ENCODE measurements at places on chromosomes 16 and 17.

DNA sequence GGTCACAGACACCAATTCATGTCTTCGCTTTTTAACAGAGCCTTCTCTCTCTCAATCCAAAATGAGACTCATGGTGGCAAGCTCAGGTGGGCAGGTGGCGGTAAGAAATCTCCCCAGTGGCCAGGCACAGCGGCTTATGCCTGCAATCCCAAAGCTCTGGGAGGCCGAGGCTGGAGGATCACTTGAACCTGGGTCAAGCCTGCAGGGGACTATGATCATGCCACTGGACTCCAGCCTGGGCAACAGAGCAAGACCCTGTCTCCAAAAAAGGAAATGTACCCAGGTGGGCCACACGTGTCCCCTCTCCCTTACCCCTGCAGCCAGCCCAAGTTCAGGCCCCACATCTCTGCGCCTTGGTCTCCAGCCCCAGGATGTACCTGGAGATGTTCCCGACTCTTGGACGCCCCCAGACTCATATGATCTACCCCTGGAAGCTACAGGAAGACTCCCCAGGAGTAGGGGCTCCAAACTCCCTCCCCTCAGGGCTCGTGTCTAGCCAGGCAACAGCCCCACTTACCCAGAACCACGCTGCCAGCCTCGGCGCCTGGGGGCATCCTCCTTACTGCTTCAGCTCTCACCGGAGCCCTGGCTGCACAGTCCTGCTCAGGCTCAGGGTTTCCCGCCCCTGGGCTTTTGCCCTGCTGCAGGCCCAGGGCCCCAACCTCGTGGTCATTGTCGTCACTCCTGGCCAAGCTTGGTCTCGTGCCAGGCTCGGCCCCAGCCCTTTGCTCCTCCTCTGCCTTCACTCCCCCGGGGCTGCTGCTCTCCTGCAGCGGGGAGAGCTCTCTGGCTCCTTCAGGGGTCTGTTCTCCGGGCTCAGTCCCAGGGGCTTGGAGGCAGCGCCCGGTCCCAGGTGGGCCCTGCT lies 16.2 kb downstream of the MYLK3 start:
- no peaks in the 10 kb centered on the region for H3K36me3 ChIP-seq
- H3K27ac ChIP-seq, result no peak overlapping the region
- DNase-seq, result no peak
- H3K4me3 ChIP-seq, result no peak overlapping the region
- H3K4me1 ChIP-seq, result no peaks in the 10 kb centered on the region

DNA sequence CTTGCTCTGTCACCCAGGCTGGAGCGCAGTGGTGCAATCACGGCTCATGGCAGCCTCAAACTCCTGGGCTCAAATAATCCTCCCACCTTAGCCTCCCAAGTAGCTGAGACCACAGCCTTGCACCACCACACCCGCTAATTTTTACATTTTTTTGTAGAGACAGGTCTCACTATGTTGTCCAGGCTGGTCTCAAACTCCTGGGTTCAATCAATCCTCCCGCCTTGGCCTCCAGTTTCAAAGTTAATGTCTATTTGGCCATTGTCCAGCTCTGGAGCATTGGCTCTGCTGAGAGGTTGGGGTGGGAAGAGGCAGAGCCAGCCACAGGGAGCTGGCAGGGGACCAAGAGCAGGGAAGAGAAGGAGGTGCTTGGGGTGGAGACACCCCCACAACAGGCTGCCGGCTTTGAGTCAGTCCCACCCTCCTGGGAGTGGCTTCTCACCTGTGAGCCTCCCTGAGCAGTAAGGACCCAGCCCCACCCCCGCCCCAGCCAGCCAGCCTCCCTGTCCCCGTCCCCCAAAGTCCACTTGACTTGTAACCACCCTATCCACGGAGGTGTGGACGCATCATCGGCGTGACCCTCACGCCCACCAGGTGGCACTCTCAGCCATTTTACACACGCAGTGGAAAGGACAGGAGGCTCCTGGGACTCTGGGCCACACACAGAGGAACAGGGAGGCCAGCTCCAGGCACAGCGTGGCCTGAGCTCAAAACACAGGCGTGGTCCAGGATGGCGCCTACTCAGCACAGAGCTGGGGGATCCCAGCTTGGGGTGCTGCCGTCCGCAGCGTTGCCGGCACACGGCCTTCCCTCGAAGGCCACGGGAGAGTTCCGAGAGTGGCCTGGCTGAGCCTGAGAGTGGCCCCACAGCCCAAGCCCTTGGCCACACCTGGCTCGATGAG lies 22.8 kb upstream of the PVALEF start:
- no peaks in the 10 kb centered on the region for H3K36me3 ChIP-seq
- no peak overlapping the region for H3K27ac ChIP-seq
- DNase-seq, result no peak

GRCh38 chr16:86570558-86571529 lies 4.2 kb downstream of the FOXC2 start:
- peaks cover 13% of the 10 kb centered on the region for H3K4me1 ChIP-seq
- H3K4me3 ChIP-seq, result no peak overlapping the region

DNA sequence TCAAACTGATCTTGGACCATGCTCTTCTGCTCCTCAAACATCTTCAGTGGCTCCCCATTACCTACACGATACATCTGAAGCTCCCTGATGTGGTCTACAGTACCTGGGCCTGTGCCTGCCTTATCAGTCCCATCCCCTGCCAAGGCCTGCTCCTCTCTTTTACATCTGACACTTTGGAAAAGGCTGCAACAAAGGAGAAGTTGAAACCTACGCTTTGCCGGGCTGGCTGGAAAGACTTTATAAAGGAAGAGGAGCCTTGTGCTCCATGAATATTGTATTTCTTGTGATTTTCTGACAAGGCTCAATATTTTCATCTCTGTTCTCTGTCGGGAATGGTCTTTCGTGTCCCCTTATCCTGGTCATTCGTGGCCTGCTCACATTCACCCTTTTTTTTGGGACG lies 132.5 kb downstream of the XYLT1 start:
- H3K27me3 ChIP-seq, result no peaks in the 10 kb centered on the region
- no peak for DNase-seq
- H3K4me1 ChIP-seq, result peaks cover 19% of the 10 kb centered on the region
- H3K27ac ChIP-seq, result no peak overlapping the region
- H3K36me3 ChIP-seq, result no peaks in the 10 kb centered on the region
- no peak overlapping the region for H3K4me3 ChIP-seq

GRCh38 chr16:72991211-72991610 lies 56.7 kb downstream of the ZFHX3 start:
- H3K36me3 ChIP-seq, result no peaks in the 10 kb centered on the region
- DNase-seq, result no peak
- no peak overlapping the region for H3K27ac ChIP-seq
- H3K27me3 ChIP-seq, result no peaks in the 10 kb centered on the region
- H3K4me1 ChIP-seq, result no peaks in the 10 kb centered on the region
- H3K4me3 ChIP-seq, result no peak overlapping the region

GRCh38 chr16:72615856-72616255 lies 432.1 kb downstream of the ZFHX3 start:
- no peak overlapping the region for H3K27ac ChIP-seq
- H3K4me1 ChIP-seq, result no peaks in the 10 kb centered on the region
- no peaks in the 10 kb centered on the region for H3K27me3 ChIP-seq
- no peak overlapping the region for H3K4me3 ChIP-seq
- H3K36me3 ChIP-seq, result no peaks in the 10 kb centered on the region
- DNase-seq, result no peak

- DNase-seq, result no peak
- no peak overlapping the region for H3K4me3 ChIP-seq
- peaks cover 31% of the 10 kb centered on the region for H3K4me1 ChIP-seq
- H3K36me3 ChIP-seq, result no peaks in the 10 kb centered on the region
- H3K27ac ChIP-seq, result no peak overlapping the region
Observed at GRCh38 chr17:61395409-61395982, 4.1 kb upstream of the TBX2 start.

- DNase-seq, result no peak
- H3K4me1 ChIP-seq, result no peaks in the 10 kb centered on the region
- H3K27me3 ChIP-seq, result no peaks in the 10 kb centered on the region
- no peaks in the 10 kb centered on the region for H3K36me3 ChIP-seq
- no peak overlapping the region for H3K4me3 ChIP-seq
- H3K27ac ChIP-seq, result no peak overlapping the region
Observed at GRCh38 chr17:73340093-73340596, 28.3 kb upstream of the CDC42EP4 start.

- no peak overlapping the region for H3K27ac ChIP-seq
- H3K27me3 ChIP-seq, result no peaks in the 10 kb centered on the region
- no peaks in the 10 kb centered on the region for H3K4me1 ChIP-seq
Observed at GRCh38 chr17:73998653-73999645, 204.5 kb upstream of the RPL38 start.

DNA sequence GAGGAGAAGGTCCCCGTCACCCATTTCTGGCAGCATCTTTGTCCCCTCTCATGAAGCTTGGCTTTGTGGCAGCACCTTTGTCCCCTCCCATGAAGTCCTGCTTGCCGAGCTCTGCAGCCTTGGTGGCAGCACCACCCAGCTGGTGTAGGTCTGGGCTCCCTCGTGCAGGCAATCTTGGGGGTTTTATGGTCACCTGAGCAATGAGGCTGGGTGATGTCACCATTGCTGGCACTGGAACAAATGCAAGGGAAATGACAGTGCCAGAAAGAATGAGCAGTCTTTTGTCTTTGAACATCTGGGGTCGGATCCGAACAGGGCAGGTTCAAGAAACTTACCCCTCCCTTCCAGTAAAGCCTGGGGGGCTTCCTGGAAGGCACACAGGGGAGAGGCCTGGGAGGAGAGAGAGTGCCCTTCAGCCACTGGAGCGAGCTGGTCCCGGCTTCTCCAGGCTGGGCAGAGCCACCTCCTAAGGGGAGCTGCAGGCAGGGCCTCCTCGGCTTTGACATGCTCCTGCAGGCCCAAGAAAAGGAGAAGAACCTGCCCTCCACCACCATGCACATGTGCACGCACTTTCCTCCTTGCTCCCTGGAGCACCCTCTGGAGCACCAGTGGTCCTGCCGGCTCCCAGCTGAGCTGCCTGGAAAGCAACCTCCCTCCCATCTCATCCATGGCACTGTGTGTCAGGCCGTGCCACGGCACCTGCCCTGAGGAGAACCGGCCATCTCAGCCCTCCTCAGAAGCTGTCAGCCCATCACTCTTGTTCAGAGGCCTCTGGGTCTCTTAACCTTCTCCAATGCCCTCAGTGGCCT lies 16.0 kb downstream of the BTBD17 start:
- no peaks in the 10 kb centered on the region for H3K4me1 ChIP-seq
- no peak overlapping the region for H3K4me3 ChIP-seq
- H3K27ac ChIP-seq, result no peak overlapping the region
- H3K36me3 ChIP-seq, result no peaks in the 10 kb centered on the region

DNA sequence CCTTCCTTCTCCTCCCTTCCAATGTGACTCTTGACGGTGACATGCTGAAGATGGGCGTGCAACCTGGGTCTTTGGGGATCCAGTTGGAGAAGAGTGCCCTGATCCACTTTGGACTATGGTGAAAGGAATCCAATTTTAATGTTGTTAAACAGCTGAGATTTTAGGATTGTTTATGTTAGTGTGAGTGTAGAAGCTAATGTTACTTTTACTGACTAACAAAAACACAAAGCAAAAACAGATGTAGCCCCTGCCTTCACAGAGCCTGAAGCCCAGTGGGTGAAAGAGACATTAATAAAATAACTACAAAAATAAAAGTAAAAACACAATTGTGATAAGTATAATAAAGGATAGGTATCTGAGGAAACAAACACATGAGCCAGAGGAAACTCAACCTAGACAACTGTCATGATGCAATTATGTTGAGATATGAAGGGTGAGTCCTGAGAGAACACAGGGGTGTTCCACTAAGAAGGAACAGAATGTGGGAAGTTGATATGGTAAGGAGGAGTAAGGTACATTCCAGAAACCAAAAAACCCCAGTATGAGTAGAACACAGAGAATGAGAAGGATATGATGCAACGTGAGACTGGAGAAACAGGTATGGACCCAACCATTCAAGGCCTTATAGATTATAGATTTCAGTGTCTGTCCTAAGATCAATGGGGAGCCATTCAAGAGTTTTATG lies 115.1 kb upstream of the PMFBP1 start:
- H3K4me1 ChIP-seq, result no peaks in the 10 kb centered on the region
- no peak for DNase-seq
- no peak overlapping the region for H3K4me3 ChIP-seq
- H3K27me3 ChIP-seq, result no peaks in the 10 kb centered on the region
- no peaks in the 10 kb centered on the region for H3K36me3 ChIP-seq

DNA sequence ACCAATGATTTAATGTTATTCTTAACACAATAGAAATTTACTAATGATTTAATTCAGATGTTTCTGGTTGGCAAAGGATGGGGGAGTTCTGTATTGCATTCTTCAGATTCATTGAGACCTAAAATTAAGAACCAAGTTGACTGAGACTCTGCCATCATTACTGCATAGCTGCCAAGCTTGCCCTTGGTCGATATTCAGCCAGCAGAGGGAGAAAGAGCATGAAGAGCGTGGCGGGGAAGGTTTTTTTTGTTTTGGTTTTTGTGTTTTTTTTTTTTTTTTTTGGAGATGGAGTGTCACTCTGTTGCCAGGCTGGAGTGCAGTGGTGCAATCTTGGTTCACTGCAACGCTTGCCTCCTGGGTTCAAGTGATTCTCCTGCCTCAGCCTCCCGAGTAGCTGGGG lies 659.4 kb upstream of the EEF2KMT start:
- no peaks in the 10 kb centered on the region for H3K27me3 ChIP-seq
- DNase-seq, result no peak
- H3K4me1 ChIP-seq, result no peaks in the 10 kb centered on the region
- H3K36me3 ChIP-seq, result no peaks in the 10 kb centered on the region

DNA sequence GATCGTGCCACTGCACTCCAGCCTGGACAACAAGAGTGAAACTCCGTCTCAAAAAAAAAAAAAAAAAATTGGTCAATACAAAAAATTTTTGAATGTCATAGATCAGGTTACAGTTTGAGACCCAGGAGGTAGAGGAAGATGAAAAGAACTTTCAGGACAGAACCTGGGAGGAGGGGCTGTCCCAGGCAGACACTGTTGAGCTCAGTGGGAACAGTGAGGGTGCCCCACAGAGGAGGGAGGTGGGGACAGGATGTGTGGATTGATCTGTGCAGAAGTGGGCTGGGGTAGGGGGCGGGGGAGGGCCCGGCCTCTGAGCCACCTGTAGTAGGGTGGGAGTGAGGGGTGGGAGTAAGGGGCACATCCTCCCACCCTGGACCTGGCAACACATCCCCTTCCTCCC lies 58.3 kb downstream of the PRMT7 start:
- H3K36me3 ChIP-seq, result no peaks in the 10 kb centered on the region
- DNase-seq, result no peak
- H3K4me1 ChIP-seq, result peaks cover 28% of the 10 kb centered on the region
- no peaks in the 10 kb centered on the region for H3K27me3 ChIP-seq

- H3K27me3 ChIP-seq, result no peaks in the 10 kb centered on the region
- DNase-seq, result no peak
- H3K4me3 ChIP-seq, result no peak overlapping the region
- no peaks in the 10 kb centered on the region for H3K36me3 ChIP-seq
- H3K27ac ChIP-seq, result no peak overlapping the region
- H3K4me1 ChIP-seq, result no peaks in the 10 kb centered on the region
Observed at GRCh38 chr17:4527134-4527533, 28.1 kb downstream of the MYBBP1A start.

Measured in effector memory CD4-positive, alpha-beta T cell (primary cell).